Left ventricle myocardium inferior (tissue), 1 donor: ENCODE measurements at places on chromosomes 13 and 19. TPM values are rescaled to one million over a fixed set of nuclear protein-coding genes. Genes with fewer than 3 reads are reported as not detected.

Gene AP1M2
- not detected for total RNA-seq

- DNase-seq: no peak
Observed at GRCh38 chr13:25775986-25776385, 275.8 kb downstream of the SHISA2 start.

- DNase-seq: no peak
Observed at GRCh38 chr13:44415815-44416214, 42.2 kb downstream of the SERP2 start.

GRCh38 chr13:52686376-52686775, 33.7 kb downstream of the SUGT1 start:
- no peak for DNase-seq

DNA sequence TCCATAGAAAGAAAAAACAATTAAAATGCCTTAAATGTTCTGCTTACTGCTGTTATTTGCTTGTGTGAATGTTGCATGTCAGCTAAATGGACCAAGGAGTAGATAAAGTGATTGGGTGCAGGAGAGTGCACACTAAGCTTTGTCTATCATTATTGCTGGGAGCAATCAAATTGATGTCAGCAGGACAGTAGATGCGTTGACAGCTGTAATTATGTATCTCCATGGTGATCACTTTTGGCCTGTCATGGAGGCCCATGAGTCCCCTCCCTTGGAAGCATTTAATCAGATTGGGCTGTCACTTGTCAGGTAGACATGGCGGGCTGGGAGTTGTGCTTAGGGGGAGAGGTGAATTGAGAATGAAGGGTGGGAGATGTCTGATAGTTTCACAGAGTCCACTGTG, 215.3 kb downstream of the PCCA start:
- DNase-seq: no peak

Gene ZNF556
- not detected for total RNA-seq

- DNase-seq: no peak
Observed at GRCh38 chr19:16142032-16142580, 1.4 kb upstream of the HSH2D start.

Gene BRSK1
- 3.0 TPM for total RNA-seq

Gene N4BP2L2
- total RNA-seq: 131 TPM

DNA sequence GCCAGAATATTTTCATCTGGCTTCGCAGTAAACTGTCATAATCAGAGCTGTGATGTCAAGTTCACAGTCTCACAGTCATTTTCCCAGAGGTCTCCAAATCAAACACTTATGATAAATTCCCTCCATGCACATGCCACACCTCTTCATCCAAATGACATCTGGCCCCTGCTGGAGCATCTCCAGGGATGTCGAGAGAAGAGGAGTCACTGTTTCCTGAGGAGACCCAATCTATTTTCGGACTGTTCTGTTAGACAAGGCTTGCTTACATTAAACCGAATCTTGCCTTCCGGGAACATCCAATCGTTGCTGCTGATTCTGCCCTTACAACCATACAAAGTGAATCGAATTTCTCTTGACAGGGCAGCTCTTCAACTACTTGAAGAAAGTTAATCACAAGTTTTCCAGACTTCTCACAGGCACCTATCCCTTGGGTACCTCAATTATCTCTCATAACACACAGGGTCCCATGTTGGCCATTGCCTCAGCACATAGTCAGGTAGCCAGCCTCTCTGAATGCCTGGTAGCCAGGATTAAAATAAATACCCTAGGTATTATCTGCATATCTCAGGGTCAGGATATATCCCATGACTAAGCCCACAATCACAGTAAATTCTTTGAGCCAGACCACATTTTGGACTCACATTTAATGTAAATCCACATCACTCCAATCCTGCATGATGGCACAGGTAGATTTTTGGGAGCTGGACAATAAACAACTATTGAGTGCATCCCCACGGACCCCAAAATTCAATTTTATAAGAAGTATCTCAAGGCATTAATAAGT, 182.5 kb downstream of the ABCC4 start:
- DNase-seq: no peak

- DNase-seq: no peak
Observed at GRCh38 chr13:29118471-29118870, 298.3 kb downstream of the MTUS2 start.

Gene TEAD2
- total RNA-seq: 44.1 TPM

Gene RNF225
- not detected for total RNA-seq

GRCh38 chr19:20863176-20863575, 59.9 kb upstream of the ZNF85 start:
- no peak for DNase-seq

Gene OR10H3
- not detected for total RNA-seq

- no peak for DNase-seq
Observed at GRCh38 chr13:109651311-109651710, 135.1 kb downstream of the IRS2 start.

Gene IGSF23
- not detected for total RNA-seq

GRCh38 chr13:39315796-39316195, 277.5 kb downstream of the NHLRC3 start:
- DNase-seq: no peak

Gene ZNF296
- not detected for total RNA-seq

Gene ZNF440
- total RNA-seq: 3.7 TPM

DNA sequence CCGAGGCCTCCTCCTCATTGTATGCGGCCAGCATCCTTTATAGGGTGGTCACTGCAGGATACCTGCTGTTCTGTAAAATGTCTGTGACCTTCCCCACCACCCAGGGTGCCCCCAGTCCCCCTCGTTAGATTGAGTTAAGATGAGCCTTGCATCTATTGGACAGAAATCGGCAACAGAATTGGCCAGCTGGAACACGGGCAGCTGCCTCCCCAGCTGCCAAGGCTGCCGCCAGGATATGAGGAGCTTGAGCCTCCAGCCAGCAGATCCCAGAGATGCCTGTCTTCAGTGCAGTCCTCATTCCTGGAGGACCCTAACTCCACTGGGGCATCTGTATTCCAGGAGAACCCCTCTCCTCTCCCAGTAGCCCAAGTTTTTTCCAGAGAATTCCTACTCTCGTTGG, 463.0 kb downstream of the TSHZ3 start:
- no peak for DNase-seq

Gene SIGLECL1
- not detected for total RNA-seq

Gene PODNL1
- total RNA-seq: 1.9 TPM

Gene HRC
- total RNA-seq: 1,040 TPM

Gene ETV2
- 0.33 TPM for total RNA-seq

DNA sequence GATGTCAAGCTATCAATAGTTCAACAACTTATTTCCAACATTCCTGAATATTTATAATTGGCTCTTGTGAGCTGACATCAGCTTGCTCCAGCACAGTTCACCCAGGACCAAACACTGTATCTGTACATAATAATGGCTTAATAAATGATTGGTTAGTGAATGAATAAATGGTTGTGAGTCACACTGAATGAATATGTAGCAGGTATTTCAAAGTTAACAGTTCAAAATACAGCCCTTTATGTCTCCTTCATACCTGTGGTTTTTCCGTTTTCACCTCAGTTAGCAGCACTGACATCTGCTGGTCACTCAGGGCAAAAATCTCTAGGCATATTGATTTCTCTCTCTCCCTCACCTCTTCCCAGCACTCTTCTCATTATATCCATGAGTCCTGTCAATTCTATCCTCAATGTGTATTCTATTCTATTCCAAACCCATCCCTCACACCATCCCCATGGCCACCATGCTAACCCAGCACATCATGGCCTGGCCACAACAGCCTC, 76.3 kb downstream of the PEG3 start:
- no peak for DNase-seq

DNA sequence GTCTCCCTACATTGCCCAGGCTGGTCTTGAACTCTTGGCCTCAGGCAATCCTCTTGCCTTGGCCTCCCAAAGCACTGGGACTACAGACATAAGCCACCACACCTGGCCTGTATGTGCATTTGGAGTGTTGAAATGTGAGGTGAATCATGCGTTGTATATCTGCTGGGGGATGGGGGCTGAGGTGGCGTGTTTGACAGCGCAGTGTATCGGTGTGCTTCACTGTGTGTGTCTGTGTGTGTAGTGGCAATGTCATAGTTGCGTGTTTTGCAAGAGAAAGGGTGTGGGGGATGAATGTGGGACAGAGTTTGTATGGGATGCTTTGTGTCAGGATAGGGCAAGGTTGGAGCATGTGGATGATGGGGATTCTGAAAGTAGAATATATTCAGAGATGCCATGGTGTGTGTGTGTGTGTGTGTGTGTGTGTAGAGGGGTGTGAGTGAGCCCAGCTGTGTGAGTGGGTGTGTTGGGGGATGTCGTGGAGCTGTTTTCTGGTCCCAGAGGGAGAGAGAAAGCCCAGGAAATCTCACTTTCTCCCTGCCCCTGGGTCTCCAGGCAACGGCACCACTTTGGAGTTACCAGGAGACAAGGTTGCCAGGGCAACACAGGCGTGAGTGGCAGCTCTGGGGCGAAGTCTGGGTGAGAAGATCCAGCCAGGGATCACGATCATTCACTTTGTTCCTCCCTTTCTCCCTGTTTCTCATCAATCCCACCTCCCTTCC, 1.1 kb upstream of the SWSAP1 start:
- no peak for DNase-seq

GRCh38 chr19:33399081-33399744, 25.7 kb downstream of the CEBPG start:
- DNase-seq: no peak

Gene CDX2
- total RNA-seq: not detected

GRCh38 chr13:112809332-112810315, 119.8 kb downstream of the ATP11A start:
- no peak for DNase-seq

DNA sequence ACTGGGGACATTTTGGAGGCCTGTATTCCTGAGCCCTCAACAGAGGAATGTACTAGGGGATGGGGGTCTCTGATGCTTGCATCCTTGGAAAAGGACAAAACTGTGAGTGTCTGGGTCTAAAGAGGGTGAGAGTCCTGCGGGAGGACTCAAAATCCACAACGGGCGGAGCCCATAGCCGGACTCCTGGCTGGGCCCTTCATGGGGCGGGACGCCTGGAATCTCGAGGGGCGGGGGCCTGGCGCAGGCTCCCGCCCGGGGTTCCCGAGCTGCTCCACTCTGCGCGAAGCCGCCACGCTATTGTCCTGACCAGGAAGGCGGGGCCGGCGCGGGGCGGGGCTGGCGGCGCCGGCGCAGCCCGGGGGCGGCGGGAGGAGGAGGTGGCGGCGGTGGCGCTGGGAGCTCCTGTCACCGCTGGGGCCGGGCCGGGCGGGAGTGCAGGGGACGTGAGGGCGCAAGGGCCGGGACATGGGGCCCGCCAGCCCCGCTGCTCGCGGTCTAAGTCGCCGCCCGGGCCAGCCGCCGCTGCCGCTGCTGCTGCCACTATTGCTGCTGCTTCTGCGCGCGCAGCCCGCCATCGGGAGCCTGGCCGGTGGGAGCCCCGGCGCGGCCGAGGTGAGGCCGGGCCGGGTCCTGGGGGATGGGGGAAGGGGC, at the start of gene APLP1:
Gene APLP1 (plus strand): TSS at position 403 of the 651 bp plus-strand sequence. CDS start 63 bp downstream, at position 466.
- DNase-seq: peak; percentile 74

Gene CCL25
- total RNA-seq: not detected

DNA sequence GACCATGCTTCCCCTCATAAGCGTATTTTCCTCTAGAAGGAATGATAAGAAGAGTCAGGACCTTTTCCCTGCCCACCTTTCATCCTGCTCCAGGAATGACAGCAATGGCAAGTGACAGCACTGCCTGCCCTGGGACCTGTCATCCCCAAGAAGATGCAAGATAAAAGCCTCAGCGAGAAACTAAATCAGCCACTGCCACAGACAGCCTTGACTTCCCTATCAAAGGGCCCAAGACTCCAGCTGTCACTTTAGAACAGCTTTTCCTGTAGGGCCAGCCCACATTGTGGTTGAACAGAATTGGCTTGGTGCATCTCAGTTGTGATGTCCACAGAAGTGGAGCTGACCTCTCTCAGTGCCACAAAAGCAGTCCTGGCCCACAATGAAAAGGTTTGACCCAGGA, 1.1 kb downstream of the RAB8A start:
- no peak for DNase-seq

GRCh38 chr13:101292711-101293110, 123.6 kb downstream of the NALCN start:
- no peak for DNase-seq

- DNase-seq: no peak
Observed at GRCh38 chr13:98420554-98421175, 156.2 kb downstream of the STK24 start.

DNA sequence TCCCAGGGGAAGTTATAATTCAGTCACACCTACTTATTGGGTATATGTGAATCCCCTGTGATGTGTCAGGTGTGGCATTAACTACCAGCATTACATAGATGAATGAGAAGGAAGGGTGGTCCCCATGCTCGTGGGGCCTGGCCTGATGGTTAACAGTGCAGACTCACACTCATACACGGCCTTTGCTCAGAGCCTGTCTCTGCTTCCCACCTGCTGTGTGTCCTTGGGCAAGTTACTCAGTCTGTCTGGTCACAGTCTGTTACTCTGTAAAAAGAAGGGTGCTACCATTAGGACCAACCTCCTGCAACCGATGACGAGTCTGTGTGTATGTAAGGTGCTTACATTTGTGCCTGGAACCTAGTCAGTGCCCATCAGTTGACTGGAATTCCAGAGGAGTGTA, 23.8 kb downstream of the SAFB start:
- no peak for DNase-seq

DNA sequence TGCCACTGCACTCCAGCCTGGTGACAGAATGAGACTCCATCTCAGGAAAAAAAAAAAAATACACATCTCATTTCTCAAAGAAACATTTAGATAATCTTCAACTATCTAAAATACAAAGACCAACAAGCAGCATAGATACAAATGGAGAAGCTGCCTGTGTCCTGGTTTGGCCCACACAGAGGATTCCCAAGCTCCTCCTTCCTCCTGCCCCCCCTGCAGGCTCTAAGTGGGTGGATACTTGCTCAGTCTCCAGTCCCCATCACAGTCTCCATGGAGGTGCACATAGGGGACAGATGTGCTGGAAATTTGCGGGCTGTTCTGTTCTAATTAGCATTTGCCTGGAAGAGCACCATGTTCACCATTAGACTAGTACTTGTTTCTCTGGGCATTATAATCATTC, 59.9 kb downstream of the ABCC4 start:
- no peak for DNase-seq

DNA sequence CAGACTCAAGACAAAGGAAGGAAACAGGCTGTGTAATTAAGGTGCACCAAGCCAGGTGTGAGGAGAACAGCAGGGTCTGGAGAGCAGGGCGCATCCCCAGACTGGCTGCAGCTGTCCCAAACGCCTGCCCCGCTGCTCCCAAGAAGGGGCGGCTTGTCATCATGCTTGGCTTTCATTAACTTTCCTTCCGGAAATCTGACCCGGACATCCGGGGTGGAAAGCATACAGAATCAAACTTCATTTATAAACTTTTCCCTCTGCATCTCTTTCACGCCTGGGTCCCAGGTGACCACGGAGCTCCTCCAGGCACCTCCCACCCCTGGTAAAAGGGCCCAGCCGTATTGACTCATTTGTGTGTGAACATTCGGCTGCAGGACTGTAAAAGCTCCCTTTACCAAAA, 31.7 kb downstream of the TSHZ3 start:
- DNase-seq: no peak
